ENCODE measurements at places on chromosomes 16 and 17. TPM values are rescaled to one million over a fixed set of nuclear protein-coding genes. Genes with fewer than 3 reads are reported as not detected.

CD68 gene
- total RNA-seq, result 2.6 TPM

OR1A1 gene
- not detected for total RNA-seq

PIK3R5 gene
- 50.8 TPM for total RNA-seq

KRT12 gene
- not detected for total RNA-seq

KRTAP9-4 gene
- not detected for total RNA-seq

CHST5 gene
- 0.19 TPM for total RNA-seq

PRSS33 gene
- total RNA-seq, result not detected

CNTNAP1 gene
- 29.9 TPM for total RNA-seq

NUTF2 gene
- total RNA-seq, result 128 TPM

KRT17 gene
- 2.4 TPM for total RNA-seq

SARM1 gene
- total RNA-seq, result 28.6 TPM

WNK4 gene
- total RNA-seq, result 0.27 TPM

DNA sequence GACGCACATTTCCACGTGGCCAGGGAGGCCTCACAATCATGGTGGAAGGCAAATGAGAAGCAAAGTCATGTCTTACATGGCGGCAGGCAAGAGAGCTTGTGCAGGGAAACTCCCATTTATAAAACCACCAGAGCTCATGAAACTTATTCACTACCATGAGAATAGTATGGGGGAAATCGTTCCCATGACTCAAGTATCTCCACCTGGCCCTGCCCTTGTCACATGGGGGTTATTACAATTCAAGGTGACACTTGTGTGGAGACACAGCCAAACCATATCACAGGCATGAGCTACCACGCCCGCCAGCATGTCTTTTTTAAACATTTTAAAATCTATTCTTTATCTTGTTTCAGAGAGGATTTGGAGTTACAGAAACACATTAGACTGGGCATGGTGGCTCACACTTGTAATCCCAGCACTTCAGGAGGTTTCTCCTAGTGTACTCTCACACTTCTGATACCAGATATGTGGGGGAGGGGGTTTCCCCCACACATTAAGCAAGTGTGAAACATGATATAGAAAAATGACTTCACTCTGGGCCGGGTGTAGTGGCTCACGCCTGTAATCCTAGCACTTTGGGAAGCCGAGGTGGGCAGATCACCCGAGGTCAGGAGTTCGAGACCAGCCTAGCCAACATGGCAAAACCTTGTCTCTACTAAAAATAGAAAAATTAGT lies 5.6 kb upstream of the ATMIN start:
- DNase-seq, result no peak

GRCh38 chr17:55223524-55223923 lies 41.2 kb upstream of the HLF start:
- no peak for DNase-seq

DNA sequence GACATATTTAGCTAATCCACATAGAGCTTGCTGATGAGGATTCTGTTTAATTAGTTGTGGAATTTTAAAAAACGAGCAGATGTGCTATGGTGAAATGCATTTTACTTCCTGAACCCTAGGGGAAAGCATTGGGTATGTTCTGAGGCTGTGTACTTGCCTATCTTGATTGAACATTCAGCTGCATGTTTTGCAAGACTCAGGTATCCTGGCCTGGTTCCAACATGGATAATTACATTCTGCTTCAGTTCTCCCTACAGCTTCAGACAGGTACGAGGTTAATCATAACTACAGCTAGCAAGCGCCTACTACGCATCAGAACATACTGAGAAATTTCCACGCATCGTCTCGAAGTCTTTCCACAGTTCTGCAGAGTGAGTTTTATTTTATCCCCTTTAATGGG lies 77.0 kb downstream of the HS3ST2 start:
- DNase-seq, result no peak

DNA sequence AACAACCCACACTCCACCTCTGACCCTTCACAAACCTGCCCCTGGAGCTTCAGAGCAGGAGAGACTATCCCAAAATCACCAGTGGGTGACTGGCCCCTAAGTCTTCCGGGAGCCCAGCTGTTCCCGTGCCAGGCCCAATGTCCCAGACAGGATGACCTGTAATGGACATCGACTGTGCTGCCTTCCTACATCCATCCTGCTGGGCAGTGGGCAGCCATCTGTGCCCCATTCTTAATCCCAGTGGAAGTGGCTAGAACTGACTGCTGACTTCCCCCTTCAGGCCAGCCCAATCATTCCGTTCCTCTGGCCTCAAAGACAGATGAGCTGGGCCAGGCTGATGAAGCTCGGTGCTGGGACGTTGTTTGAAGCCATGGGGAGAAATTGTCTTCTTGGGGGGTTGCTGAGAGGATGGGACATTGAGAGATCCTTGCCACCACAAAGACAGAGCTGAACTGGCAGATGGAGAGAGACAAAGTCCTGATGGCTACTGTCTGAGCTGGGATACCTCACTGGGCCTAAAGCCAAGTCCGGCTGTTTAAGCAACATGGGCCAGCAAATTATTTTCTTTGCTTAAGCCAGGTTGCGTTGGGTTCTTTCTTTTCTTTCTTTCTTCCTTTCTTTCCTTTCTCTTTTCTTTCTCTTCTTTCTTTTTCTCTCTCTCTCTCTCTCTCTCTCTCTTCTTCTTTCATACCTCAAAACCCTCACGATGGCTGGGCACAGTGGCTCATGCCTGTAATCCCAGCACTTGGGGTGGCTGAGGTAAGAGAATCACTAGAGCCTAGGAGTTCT lies 17.9 kb upstream of the ALOX15B start:
- no peak for DNase-seq

DNA sequence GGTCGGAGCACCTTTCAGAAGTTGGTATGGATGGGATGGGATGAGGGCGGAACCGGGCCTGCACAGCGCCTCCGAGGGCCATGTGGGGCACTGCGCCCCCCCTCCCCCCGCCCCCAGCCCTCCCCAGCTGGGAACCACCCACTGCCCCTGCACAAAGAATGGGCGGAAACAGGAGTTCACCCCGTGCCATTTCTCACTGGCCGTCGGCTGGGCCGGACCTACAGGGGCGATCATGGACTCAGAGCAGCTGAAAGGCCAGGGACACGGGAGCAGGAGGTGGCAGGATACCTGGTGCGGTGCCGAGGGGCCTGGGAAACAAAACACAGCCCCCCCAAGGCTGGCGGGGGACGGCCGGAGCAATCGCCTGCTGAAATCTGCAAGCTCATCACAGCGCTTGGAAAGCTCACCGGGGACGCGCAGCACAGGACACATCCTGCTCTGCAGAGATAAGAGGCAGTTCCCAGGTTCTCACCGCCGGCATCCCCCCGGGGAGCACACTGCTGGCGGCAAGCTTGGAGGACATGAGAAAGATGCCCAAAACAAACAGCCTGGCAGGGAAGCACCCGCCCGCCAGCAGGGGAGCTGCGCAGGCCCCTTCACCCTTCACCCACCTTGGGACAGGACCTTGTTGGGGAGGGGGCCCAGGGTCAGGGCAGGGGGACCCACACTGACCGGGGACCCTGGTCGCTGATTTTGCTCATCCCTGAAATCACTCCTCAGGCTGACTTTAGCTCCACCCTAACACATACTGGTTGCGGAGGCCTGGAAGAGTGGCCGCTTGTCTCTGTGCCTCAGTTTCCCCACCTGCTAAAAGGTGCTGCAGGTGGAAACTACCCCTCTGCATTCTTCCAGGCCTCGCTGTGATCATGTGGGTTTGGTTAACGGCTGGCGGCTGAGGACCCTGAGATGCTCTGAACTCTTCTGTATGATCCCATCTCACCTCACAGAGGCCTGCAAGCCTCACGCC lies 263.9 kb downstream of the C16orf95 start:
- DNase-seq, result no peak

- no peak for DNase-seq
These were observed 30.2 kb downstream of the MINK1 start for GRCh38 chr17:4863321-4863720.

DNA sequence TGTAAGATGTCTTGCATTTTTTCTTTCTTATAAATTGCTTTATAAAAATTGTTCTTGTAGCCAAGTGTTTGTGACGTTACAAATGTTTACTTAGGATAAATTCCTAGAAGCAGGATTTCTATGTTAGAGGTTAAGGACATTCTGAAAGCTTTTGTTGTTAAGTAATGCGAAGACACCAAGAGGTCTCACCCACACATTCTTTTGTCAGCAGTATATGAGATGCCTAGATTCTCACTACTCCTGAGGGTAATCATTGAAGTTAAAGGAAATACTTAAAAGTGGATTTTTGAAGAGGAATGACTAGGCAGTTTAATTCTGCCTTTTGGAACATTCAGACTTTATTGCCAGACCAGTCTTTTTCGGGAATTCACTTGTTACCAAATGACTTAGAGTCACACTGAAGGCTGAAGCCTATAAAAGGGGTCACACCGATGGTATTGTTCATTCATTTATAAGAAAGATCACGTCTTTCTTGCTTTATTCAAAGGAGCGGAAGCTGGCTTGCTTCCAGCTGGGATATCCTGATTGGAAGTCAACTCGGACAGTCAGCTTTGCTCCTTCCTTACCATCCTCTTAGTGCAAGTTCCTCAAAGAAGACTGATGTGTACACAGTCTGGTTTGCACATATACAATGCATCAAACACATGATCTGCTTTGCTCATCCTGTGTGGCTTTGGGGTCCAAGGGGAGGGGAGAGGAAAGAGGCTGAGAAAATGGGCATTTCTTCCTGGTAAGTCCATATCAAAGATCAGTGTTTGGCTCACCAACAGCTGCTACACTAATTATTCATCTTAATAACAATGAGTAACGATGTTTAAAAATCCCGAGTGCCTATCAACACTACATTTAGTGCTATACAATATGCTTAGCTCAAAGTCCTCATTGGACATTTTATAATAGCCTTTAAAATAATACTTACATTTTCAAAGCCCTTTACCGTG lies 160.0 kb downstream of the MAP2K6 start:
- no peak for DNase-seq

- DNase-seq, result no peak
These were observed 40.0 kb upstream of the RBFOX3 start for GRCh38 chr17:79650861-79651260.

- DNase-seq, result no peak
These were observed 22.8 kb downstream of the ITGB3 start for GRCh38 chr17:47276444-47276843.

- DNase-seq, result no peak
These were observed 124.5 kb downstream of the GAS7 start for GRCh38 chr17:10073941-10074340.

DNA sequence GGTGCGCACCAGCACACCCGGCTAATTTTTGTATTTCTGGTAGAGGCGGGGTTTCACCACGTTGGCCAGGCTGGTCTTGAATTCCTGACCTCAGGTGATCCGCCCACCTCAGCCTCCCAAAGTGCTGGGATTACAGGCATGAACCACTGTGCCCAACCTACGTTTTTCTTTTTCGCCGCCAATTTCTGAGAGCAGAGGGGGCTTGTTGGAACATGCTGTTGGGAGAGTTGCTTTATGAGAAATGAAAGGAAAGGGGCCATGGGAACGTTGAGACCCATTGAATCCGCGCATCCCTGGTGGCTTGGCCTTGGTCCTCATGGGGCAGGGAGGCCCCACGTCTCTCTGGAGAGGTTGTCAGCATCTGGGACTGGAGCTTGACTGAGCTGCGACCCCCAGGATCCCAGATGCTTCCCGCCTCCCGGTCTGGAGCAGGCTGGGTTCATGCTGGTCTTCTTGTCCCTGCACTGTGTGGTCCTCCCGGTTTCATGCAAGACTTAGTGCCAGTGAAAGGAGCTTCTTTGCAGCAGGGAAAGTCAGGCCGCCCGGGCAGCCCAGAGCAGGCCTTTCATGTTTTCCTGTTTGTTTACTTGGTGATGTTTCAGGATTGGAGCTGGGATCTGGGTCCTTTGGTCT lies 22.8 kb downstream of the CRISPLD2 start:
- no peak for DNase-seq

DNA sequence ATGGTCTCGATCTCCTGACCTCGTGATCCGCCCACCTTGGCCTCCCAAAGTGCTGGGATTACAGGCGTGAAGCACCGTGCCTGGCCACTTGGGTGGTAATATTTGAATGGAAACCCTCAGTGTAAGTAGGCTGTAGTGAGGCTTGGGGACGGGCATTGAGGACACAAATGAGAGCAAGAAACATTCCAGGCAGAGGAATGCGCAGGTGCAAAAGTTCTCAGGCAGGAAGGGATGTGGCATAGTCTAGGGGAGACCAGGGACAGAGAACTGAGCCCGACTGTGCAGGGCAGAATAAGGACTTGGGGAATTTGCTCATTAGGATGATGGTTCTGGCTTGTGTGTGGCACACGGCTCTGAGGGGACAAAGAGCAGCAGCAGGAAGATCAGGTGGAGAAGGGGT lies 54.8 kb downstream of the GRB2 start:
- no peak for DNase-seq

- DNase-seq, result no peak
These were observed 1.2 kb upstream of the ZFPM1 start for GRCh38 chr16:88451586-88452481.

GRCh38 chr16:86306811-86307513 lies 203.4 kb upstream of the FOXF1 start:
- no peak for DNase-seq

- DNase-seq, result no peak
These were observed 785 bp downstream of the HID1 start for GRCh38 chr17:74971842-74972106.
